ENCODE measurements at places on chromosomes 11 and 22.

- DNase-seq: no peak
Measured at GRCh38 chr22:37633089-37633624, 6.3 kb upstream of the SH3BP1 start.

DNA sequence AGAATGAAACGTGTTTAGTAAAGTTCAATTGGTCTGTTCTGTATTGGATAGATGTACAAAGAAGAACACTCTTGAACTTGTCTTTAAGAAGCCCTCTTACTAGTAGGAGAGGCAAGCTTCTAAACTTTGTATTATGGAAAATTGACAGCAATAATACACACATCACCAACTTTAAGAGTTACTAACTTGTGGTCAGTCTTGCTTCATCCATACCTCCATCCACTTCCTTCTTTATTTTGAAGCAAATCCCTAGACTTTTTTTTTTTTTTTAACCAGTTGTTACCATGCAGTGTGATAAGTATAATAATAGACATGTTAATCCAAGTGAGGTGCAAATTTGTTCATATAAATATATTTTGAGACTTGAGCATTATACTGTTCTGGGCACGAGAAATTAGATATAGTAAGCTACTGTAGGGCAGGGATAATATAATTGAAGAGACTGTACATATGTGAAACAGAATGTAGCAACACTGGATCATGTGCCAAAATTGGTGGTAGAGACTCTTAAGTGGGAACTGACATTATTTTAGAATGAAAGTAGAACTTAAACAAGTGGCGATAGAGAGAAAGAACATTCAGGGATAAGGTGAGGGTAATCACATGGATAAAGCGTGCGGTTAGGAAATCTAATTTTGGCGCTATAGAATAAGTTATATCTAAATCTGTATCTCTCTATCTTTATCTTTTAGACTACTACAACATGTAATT lies 6.5 kb downstream of the FAR1 start:
- no peak for DNase-seq

DNA sequence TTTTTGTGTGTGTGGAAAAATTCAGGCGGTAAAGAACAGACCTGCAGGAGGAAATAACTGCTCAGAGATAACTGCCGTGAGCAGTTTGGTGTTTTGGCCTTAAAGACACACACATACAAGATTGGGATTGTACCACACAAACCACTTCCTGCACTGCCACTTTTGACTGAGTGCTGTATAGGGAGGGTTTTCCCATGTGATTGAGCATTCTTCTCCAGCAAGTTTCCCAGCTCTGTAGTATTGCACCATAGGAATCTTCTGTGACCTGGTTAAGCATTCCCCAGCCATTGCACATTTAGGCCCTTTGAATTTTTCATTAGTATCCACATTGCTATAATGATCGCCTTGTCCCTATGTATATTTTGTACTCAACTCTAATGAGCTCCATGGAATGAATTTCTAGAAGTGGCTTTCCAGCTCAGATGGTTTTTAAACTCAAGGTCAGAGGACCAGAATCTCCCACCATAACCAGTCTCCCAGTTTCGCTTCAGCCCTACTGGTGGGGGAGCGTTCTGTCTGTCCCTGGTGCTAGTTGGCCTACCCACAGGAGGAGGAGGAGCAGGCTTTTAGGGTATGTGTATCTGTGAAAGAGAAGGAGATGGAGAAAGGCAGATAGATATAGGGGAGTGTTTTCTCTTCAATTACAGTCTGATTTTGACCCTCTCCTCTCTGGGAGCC lies 9.3 kb downstream of the CD82 start:
- no peak for DNase-seq

DNA sequence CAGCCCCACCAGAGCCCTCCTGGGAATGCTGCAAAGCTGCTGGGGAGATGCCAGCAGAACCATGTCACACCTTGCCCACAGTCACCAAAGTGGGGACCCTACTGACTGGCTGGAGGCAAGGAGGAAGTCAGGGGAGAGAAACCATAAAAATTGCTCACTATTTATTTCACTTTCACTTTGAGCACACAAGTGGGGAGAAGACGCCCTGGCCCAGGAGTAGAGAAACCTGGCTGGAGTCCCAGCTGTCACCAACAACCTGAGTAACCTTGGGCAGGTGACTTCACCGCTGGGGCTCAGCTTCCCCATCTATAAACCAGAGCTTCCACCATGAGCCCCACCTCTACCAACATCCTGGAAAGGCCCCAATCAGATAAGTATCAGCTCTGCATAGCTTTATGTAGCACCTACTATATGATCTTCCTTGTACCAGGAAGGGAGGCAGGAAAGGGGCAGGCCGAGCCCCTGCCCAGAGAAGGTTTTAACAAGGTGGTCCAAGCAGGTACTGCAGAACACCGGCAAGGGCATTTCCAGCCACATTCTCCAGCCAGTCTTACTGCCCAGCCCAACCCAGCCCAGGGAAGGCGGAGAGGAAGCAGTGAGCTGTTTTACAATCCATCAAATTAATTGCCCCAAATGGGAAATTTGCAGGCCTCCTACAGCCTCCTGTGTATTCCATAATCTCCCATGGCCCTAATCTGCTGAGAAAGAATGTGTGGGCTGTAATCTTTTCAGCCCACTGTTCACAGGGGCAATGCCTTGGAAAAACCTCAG lies 27.6 kb downstream of the PLEKHA7 start:
- DNase-seq: no peak

DNA sequence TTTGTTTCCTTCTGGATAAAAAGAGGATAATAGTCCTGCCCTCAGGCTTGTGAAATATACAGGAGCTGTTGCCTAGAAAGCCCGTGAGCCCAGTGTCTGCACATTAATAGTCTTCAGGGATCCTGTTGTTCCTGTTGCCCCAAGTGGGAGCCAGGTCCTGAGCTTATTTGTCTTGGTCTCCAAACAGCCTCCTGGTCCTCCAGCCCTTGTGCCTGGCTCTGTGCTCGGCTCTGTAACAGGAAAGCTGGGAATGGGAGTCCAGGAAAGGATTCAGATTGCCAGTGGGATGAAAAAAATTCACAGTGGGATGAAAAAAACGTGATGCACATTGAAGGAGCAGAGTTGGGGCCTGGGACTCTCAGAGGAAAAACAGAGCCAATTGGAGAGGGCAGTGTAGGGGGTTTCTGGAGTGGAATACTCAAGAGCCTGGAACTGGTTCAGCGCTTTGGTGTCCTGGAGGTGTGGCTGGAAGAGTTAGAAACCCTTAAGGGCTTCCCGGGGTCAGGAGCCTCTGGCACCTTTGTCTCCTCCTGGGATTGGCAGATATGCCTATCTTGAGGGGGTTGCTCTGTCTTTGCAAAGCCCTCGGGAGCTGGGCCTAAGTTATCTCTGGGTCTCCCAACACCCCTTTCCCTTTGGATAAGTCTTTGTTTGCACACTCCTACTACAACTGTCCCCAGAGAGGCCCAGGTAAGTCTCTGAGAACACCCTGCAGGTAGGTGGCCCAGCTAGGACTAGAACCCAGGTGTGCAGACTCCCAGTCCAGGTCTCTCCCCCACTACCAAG lies 2.3 kb upstream of the INPPL1 start:
- DNase-seq: no peak

DNA sequence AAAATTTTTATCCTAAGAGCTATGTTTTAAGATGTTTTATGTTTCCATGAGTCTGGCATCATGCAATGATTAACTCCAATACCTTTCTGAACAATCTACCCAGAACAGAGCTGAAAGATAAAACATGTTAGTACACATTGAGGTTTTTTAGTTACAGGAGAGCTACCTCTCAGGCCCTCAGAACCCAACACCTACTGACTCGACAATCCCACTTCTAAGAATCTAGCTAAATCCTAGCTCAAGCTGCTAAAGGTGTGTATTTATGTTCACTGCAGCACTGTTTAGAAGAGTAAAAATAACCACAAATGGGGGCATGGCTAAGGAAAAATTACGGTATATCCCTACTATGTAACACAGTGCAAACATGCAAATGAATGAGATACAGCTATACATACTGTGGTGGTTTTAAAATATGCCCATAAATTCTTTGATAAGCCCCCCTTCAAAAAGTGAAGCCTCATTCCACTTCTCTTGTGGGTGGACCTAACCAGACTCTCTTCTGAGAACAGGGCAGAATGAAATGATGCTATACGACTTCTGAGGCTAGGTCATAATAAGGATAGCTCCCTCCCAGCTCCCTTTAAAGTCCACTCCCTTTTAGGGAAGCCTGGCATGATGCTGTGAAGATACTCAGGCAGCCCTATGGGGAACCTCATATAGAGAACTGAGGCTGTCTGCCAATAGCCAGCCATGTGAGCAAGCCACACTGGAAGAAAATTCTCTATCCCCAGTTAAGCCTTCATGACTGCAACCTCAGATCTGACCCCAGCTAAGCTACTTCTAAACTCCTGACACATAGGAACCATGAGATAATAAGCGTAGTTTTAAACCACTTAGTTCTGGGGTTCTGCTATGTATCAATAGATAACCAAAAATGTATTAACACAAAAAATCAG lies 29.5 kb downstream of the TMEM123 start:
- DNase-seq: no peak

DNA sequence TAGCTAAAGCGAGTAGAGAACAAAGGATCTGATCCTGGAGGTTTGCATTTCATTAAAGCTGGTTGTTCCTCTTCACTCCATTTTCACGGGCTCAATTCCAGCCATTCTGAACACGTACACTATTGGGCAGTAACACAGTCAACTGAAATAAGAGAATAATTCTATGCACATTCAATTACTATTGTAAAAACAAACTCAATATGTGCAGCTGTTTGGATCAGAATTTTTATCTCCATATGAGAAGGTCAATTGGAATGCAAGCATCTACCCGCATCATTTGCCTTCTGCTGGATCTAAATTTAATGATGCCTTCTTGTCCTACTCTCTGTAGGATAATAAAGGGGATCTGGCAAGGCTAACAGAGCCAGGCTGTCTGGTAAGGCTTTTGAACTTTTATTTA lies 562.8 kb upstream of the CCDC179 start:
- no peak for DNase-seq

GRCh38 chr11:125223901-125224361 lies 59.4 kb downstream of the PKNOX2 start:
- DNase-seq: no peak

DNA sequence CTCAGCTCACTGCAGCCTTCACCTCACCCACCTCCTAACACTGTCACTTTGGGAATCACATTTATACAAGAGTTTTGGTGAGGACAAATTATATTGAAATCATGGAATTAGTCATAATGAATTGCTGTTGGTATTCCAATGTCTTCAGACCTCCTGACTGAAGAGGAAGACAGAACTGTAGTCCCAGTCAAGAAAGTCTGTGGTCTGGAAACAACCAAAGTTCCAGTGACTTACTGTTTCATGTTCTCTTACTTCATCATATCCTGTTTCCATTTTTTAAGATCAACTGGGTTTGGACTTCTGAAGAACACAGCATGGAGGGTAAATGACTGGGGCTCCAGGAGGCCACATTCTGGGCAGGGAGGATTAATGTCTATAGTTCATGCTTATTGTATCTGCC lies 43.0 kb upstream of the HIPK3 start:
- no peak for DNase-seq

- no peak for DNase-seq
Measured at GRCh38 chr11:108958368-108959104, 293.7 kb downstream of the DDX10 start.

DNA sequence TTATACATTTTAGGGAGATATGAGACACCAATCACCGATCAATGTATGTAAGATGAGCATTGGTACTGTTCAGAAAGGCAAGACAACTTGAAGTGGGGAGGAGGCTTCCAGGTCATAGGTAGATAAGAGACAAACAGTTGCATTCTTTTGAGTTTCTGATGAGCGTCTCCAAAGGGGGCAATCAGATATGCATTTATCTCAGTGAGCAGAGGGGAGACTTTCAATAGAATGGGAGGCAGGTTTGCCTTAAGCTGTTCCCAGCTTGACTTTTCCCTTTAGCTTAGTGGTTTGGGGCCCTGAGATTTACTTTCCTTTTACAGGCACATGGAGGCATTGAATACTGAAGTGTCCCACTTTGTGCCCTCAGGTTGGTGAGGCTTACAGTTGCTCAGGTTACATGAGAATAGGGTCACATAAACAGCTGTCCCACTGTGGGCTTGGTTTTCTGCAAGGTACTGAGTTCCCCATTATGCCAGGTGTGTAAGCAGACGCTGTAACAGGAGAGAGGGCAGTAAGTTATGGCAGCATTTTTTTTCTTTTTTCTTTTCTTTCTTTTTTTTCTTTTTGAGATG lies 129.8 kb upstream of the SERPIND1 start:
- no peak for DNase-seq

DNA sequence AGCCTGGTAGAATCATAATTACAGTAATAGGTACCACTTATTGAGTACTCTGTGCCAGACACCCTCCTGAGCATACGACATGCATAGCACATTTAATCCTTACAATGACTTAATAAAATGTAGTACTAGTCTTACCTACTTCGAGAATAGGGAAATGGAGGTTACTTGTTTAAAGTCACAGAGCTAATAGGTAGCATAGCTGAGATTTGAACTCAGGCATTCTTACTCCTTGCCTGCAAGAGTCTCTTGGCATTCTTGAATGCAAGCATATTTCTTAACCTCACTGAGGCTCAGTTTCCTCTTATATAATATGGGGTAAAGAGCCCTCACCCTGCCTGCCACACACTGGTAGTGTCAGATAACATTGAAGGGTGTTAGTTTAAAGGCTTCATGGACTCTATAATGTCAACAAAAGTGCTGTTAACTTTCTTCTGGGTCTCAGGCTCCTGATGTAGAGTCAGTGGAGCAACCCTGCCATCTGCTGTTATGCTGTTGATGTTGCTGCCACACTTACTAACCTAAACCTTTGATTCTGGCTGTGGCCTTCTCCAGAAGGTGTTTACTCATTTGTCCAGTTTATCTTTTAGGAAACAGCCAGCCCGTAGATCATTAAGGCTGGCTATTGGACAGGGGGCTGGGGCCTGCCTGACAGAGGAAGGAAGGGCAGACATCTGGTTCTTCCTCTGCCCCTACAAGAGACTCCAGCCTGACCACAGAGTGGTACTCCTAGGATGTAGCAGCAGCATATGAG lies 18.9 kb downstream of the LIMK2 start:
- no peak for DNase-seq

- DNase-seq: peak; percentile 59
Measured at GRCh38 chr22:29689880-29690213, 30.0 kb upstream of the CABP7 start.

DNA sequence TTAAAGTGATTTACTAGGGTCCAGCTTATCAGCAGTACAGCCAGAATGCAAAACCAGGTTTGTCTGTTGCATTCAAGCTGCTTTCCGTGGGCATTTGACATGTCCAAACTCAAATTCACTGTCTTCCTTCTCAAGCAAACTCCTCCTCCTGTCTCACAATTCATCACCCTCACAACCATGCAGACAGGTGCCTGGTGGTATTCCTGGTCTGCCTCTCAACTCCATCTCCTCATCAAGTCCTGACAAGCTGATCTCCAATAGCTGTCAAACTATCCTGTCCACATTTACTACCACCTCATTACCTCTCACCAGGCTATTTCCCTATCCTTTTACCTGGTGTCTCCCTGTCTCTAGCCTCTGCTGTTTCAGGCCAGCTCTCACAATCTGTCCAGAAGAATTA lies 49.1 kb upstream of the LYVE1 start:
- DNase-seq: no peak

GRCh38 chr11:65826984-65827735 lies 6.6 kb upstream of the SNX32 start:
- DNase-seq: no peak
